Islet precursor cell (in vitro differentiated cells): ENCODE measurements at places on chromosomes 13 and 19.
A peak's percentile ranks its signal among the peaks of the same experiment; 100 is the strongest.

GRCh38 chr13:102141625-102142472, 260.0 kb downstream of the FGF14 start:
- no peak for DNase-seq

DNA sequence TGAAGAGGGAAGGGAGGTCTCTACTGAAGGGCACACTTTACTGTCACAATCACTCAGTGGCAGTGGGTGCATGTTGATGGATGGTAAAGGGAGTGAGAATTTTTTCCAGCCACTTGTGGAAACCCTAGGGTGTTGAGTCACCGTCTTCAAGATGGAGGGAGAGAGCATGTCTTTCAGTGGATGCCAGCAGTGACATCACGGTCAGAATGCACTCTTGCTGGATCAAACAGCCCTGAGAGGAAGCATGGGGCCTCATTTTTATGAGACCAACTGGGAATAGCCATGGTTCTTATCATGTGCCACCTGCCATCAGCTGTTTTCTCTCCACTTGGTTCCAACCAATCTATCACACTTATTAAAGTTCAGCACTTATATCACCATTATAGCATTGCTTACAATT, 182.5 kb downstream of the KCNRG start:
- DNase-seq = no peak

DNA sequence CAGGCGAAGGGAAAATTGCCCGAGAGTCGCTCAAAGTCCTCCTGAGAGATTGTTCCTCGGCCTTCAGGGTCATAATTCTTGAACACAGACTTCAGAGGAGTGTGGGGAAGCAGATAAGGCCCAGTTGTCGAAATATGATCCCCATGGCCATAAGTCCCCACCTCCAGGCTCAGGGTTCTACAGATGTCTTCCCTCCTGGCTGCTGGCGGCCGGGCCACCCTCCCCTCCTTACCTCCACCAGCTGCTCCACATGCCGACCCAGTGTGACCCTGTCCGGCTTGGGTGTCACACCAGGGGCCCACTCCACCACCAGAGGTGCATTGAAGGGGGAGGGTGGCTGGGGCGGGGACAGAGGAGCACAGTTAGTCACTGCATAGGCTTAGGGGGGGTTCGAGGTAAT, 10.1 kb downstream of the FAM98C start:
- no peak for DNase-seq

GRCh38 chr19:2462635-2463421, 6.1 kb upstream of the LMNB2 start:
- peak; percentile 98 for DNase-seq

DNA sequence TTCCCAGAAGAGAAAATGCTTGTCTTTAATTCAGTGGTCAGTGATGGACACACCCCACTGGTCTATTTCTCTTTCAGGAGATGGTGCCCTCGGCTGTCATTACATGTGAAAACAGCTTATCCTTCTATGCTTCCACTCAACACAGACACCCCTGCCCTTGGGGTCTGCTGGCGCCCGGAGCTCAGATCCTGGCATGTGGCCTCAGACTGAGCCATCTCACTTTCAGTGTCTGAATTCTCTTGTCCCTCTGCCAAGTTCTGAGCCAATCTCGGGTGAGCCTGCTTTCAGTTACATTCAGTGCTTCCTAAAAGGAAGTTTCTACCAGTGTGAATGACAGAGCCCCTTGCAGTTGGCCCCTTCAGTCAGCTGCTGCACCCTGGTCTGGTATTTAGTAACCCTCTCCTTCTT, 293.6 kb downstream of the DNAJC15 start:
- DNase-seq = no peak

GRCh38 chr13:87452281-87452680, 218.9 kb upstream of the SLITRK5 start:
- DNase-seq = no peak

DNA sequence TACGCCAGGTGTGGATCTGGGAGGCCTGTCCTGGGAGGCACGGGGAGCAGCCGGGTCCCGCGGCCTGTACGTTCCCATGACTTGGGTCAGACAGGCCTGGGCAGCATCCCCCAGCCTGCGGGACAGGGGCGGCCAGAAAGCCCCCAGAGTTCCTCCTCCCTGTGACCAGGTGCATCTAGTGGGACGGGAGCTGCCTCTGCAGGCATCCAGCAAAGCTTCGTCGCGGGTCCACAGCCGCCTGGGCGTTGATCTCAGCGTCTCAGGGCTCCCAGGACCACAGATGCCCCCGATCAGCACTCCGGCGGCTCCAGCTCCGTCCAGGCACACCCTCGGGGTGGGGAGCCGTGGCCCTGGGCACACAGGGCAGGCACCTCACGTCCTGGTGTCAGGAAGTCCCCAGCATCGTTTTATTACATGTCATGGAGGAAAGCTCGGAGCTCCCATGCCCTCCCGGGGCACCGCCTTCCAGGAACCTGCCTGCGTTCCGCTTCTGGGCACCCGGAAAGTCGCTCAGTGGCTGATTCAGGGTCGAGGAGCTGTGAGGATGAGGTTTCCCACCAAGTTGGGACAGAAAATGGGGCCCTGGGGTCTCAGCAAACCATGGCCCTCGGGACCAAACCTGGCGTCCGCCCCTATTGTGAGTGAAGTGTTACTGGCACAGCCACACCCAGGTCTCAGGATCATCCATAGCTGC, 1.5 kb upstream of the GZMM start:
- no peak for DNase-seq

GRCh38 chr19:13985771-13986347, 20.3 kb downstream of the RFX1 start:
- no peak for DNase-seq

GRCh38 chr19:19120308-19121231, 17.7 kb downstream of the TMEM161A start:
- DNase-seq = peak; percentile 100

DNA sequence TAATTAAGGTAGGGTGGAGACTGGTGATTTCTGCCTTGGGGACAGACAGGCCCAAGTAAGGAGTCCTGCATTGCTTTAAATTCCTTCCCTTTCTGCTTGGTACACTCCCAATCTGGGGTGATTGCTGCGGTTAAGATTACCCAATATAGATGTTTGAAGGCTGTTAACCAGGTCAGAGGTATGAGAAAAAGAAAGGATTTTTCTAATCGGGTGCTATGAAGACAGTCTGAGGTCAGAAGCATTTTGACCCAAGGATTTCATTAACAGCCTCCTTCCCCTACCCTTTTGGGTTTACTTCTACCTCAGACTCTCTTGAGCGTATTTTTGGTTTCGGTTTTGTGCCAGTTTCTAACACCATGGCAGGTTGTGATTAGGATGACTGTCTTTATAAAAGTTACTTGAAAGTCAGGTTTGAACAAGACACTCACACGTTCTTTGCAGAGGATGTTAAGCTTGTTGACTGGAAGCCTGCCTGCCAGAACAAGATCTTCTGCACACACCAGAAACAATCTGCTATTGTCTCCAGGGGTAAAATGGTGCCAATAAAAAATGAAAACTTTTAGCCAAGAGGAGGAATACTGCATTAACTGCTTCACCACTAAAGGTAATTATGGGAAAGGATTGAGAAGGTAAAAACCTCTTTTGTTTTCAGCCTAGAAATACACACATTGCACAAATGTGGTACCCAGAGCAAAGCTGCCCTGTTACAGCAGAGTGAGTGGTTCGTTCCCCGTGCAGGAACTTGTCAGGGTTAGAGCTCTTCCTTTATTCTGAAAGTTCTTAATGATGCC, 108.8 kb downstream of the NDFIP2 start:
- no peak for DNase-seq

DNA sequence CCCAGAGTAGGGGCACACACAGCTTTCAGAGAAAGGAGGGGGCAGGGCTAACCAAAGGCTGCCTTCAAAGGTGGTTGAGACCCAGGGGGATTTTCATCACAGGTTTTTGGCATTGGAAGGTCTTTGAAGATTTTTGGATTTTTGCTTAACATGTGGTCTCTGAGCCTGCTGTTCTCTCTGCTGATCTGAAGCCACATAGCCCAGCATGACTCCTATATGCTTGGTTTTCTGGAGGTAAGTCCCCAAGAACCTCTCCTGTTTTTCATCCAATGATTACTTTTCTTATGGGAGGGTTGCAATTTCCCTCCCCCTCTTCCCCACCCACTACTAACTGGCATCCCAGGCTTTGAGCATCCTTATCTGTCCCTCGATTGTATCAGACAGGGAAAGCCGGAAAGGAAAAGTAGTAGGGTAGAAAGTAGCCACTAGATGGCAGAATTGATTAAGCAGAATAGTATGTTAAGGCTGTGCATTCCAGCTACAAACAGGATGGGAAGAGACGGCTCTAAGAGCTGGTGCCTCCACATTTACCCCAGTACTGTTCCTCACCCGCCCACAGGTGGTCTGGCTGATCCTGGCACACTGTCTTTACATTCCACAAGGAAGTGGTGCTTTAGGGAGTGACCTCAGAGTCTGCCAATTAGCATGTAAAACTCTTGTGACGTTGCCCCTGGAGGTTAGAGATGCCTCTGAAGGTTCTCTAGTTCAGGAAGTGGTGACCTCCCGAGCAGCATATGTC, 218.9 kb upstream of the EDNRB start:
- peak; percentile 83 for DNase-seq

DNA sequence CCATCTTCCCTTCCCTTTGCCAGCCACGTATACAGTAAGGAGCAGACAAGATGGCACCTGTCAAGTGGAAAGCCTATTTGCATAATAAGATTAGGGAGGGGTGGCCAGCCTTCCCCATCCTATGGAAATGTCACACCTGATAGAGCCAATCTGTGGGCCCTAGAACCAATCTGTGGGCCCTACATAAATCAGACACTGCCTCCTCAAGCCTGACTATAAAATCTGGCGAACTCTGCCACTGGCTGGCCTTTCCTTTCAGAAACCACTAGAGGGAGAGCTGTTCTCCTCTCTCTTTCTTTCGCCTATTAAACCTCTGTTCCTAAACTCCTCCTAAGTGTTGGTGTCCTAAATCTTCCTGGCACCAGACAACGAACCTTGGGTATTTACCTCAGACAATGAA, 231.5 kb upstream of the KLHL1 start:
- peak; percentile 62 for DNase-seq

DNA sequence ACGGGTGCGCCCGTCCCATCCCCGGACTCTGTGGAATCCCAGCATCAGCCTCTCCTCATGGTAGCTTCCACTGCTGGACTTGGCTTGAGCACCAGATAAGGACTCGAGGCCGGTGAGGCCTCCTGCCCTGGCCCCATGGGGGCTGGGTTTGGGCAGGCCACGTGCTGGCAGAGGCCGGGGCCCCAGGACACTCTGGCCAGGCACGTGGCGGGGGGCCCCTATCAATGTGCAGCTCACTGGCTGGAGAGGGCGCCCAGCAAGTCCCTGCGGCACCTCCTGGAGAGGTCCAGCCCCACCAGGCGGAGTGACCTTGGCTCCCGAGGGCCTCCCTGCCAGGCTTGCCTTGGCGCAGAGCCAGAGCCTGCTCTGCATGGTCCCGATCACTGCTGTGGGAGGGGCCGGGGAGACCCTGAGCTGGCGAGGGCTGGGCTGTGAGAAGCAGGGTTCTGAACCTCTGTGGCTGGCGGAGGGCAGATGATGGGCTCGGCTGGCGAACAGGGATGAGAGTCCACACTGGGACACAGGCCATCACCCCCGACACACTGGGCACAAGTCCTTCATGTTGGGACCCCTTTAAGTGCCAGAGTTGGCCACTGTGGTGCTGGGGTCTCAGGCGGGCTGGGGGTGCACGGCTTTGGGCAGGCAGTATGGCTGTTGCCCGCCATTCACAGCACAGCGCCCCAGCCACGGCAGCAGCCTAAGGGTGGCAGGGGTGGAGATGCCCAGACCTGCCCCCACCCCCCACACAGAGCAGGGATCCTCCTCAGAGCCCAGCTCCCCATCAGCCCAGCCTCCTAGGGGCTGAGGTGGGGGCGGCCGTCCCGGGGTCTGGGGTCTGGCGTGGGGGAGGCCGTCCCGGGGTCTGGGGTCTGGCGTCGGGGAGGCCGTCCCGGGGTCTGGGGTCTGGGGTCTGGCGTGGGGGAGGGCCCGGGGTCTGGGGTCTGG, 19.1 kb downstream of the CEBPG start:
- DNase-seq = no peak

DNA sequence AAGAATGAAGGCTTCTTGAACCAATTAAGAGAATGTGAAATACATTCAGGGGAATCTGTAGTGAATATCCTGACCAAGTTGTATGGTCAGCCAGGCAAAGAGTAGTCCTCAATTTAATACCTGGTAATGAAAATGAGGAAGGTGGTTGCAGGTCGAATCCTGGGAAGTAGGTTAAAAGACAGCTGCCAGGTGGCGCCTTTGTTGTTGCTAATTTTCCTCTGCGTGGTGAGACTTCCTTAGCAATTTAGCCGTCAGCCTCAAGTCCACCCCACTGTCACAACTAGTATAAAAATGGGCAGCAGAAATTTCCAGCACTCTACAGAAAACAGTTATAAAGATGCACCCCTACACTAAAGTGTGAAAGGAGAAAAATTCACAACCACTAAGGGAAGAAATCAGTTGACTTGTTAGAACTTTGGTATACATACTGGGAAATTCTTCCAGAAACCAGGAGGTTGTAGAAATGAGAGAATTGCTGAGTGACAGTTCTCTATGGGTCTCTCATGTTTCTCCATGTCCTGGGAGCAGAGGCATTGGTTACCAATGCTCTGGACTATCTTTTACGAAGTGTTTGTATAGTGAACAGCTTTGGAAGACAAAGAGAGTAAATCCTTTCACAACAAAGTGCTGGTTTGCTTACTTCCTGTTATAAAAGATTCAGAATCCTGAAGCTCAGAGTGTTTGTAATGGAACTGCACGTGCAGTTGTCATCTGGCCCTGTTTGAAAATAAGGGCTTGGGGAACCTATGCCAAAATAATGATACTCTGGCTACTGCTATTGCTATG, 235.9 kb downstream of the NHLRC3 start:
- DNase-seq = no peak

DNA sequence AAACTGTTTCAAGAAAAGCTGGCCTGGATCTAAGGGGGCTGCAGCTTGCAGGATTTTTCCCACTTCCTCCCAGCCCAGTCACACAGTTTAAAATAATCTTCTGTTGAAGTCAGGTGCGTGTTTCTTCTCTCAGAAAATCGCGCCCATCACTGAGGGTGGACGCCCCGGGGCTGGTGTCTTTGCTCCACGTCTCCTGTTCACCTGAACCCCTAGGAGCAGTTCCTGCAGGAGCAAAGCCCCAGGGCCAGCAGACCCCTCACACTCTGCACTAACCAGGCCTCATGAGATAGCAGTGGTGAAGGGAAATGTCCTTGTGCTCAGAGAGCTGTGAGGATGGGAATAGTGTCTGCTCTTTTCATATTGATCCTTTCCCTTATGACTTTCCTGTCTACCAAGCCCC, 920 bp upstream of the SIGLEC7 start:
- peak; percentile 22 for DNase-seq

DNA sequence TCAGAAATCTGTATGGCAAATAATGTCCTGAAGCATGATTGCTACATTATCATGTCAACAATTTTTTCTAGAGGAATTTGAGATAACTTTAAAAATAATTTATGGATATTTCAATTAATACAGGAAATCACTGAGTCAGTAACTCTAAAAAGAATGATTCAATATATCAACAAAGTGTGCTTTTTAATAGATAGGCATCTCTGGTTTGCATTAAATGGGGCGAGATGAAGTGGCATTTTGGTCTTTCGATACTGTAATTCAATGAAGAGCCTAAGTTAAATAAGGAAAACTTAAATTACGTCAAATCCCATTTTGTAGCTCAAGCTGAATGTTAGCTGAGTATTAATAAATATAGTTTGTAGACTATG, 342.8 kb downstream of the DACH1 start:
- DNase-seq = no peak
